ENCODE measurements at places on chromosomes 2 and 18.
A peak's percentile ranks its signal among the peaks of the same experiment; 100 is the strongest.

DNA sequence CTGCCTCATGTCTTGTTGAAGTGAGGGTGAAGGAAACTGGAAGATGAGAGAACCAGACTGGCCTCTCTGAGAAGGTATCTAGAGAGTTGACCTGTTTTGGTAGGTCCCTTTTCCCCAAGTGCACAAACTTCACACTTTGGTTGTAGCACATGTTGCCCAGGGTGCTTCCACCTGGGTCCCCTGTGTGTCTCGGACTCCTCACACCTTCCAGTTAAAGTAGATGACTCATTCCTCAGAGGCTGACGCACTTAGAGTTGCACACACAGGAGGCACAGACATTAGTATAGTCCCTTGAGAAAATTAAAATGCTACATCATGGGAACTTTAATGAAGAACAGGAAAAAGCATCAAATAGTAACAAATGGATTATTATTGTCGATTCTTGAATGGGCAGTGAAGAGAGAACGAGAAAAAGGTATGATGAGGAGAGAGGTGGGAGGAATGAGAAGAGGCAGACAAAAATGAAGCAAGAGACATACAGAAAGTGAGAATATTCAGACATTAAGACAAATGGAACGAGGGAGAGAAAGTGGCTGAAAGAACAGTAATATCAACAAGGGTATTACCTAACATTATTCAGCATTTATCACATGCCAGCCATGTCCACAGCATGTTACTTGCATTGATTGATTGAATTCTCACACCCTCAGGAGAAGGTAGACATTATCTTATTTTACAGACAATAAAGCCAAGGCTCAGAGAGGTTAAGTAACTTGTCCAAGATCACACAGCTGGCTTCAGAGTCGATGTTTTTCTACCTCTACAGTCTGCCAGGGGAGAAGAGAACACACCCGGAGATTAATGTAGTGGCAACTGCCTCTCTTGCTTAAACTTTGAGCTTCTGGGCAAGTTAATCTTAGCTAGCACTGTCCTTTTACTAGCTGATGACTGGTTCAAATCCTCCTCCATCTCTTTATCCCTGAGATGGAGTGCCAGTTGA is 68.6 kb downstream of the FHOD3 start:
- DNase-seq = no peak

DNA sequence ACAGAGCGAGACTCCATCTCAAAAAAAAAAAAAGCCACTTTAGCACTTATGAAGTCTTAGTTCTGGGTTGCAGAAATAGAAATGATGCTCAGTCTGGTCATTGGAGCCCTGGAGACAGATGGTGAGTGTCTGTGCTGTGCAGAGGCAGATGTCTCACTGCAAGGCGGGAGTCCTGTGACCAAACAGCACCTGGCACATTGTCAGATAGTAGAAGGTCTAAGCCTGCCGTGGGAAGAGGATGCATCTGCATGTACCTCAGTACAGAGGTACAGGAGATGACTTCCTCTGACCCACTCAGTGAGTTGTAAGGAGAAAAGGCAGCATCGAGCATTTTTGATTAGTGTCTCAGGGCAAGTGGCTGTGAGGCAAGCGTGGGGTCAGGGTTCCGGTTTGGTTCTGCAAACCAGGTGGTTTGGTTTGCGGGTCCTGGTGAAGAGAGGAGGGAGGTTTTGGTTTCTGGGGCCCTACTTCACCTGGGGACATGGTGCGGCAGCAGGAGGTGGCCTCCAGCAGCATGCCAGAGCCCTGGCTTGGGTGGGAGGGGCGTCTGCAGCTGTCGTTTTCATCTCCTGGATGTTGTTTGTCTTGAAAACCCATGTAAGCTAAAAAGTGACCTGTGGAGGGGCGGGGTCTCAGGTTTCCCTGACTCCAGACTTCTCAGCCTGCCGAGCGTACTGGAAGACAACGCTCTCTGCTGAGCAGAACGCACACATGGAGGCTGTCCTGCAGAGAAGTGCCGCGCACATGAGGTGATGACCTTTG is 3.8 kb downstream of the RBFA start:
- no peak for DNase-seq

- DNase-seq = no peak
Measured at GRCh38 chr2:37392428-37392827, 48.0 kb downstream of the QPCT start.

GRCh38 chr2:6459138-6459537 is 406.6 kb downstream of the CMPK2 start:
- no peak for DNase-seq

GRCh38 chr2:36355151-36355889 is at the start of gene CRIM1:
Gene CRIM1 (plus strand): TSS chr2:36355778. CDS start chr2:36356293, 515 bp downstream.
- DNase-seq = no peak

GRCh38 chr2:206231669-206232286 is 42.7 kb upstream of the ZDBF2 start:
- DNase-seq = no peak

DNA sequence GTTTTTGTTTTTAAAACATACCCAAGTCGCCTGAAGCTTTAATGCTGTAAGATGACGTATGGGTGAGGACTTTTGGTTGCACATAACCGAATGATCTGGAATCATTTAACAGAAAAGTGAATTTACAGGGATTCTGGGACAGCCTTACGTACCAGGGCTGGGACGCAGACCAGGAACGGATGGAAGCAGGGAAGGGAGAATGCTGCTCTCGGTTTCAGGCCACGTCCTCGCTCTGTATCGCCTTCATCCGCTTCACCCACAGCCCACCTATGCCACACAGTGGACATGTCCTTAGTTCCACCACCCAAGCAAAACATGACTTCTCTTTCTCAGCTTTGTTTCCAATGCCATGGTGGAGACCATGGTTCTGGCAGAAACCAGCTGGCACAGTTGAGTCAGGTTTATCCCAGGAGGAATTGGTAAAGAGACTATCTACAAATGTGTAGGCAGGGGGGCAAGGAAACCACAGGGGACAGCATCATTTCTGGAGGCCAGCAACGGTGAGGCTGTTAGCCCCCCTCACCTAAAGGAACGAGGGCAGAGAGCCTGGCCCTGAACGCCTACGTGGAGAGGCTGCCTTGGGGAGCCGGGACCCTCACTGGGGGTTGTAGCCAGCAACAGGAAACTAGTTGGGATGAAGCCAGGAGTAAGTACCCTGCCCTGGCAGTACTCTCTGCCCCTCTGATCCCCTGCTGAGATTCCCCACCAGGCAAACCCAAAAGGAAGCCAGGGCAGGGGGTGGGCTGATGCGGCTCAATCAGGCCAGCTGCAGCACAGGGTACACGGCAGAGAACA is 132.5 kb downstream of the NDUFA10 start:
- no peak for DNase-seq

DNA sequence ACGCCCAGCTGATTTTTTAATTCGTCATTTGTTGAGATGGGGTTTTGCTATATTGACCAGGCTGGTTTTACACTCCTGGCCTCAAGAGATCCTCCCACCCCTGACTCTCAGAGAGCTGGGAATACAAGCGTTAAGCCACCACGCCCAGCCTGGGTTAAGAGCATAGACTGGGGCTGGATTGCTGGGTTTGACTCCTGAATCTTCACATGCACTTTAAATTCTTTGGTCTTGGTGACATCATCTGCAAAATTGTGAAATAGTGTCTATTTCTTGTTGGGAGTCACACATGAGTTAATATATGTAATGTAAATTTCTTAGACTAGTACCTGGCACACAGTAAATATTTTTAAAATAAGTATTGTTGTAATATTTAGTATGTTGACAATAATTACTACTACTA is 257.4 kb downstream of the DOK6 start:
- DNase-seq = no peak

GRCh38 chr2:75513616-75514170 is 47.0 kb downstream of the EVA1A start:
- DNase-seq = no peak

- DNase-seq = no peak
Measured at GRCh38 chr2:59080451-59081181, 839.5 kb upstream of the FANCL start.

DNA sequence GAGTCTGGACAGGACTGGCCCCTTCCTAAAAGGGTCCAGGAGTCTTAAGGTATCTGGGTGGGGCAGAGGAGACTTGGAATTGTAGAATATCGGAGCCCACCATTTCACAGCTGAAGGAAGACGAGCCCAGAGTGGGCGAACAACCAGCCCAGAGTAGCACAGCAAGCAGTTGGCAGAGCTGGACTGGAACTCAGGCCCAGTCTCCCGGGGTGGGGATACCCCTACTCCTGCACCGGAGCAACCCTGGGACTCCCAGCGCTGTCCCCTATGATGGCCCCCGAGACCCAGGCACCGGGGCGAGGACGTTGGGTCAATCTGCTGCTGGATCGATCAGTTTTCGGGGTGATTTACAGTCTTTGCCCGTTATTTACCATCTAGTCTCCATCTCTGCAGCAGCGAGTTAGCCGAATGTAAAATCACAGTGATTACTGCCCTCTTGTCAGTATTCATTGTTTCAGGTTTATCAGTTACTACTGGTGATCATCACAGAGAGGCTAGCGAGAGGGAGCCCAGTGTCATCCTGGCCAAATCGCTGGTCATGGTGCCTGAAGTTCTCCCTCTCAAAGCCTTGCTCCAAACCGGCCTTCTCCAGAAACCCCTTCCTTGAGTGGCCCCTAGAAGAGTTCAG is 75.3 kb downstream of the SMAD7 start:
- no peak for DNase-seq

GRCh38 chr18:10459587-10459986 is 5.2 kb downstream of the APCDD1 start:
- DNase-seq = no peak

DNA sequence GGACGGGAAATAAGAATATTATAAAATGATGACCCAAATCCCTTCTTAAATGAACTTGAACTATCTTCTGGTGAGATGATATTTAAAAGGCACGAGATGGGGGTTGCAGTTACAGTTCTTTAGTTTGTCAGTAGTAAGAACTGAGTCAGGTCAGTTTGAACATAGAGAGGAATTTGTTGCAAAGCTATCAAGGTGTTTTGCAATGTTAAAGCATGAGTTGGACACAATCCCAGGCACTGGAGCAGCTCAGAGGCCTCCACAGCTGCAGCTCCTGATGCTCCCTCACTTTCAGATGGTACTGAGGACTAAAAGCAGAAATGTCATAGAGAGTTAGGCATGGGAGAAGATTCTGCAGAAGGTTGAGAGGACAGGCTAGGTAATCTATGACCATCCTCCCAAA is 236.0 kb downstream of the BCL2 start:
- DNase-seq = no peak

DNA sequence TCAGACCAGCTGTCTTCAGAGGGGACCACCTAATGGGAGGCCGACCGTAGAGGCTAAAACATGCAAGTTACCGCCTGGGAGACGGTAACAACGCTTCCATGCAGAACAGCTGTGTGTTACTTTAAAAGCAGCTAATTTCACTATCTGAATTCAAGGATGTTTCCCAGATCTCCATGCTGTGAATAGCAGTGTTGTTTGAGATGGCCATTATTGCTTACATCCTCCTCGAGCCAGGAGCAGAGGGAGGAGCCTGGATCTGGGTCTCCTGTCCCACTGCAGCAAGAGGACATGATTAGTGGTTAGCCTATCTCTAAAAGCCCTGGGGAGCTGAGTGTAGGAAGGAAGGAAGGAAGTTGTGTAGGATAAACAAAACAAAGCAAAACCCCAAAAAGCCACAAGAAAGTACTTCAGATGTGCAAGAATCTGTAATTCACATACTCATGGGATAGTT is 50.9 kb downstream of the ACTR2 start:
- peak; percentile 81 for DNase-seq

DNA sequence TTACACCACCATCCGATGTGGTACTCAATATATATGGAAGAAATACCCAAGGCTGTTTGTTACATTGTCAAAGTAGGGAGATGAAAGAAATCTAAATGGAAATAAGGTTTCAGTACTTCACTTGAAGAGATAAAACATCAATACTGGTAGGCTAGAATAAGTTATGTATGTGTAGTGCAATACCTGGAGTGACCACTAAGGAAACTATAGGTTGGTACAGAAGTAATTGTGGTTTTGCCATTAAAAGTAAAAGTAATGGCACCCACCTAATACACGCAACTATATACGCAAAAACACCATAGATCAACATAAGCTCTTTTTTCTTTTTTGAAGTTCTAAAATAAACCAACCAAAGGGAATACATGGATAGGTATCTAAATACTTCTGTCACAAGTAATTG is 143.2 kb upstream of the KYNU start:
- DNase-seq = no peak

GRCh38 chr18:79930020-79930642 is 21.3 kb downstream of the SLC66A2 start:
- DNase-seq = no peak

GRCh38 chr2:208502288-208502687 is 95.7 kb downstream of the PTH2R start:
- DNase-seq = no peak

- no peak for DNase-seq
Measured at GRCh38 chr2:207828361-207829057, 58.8 kb upstream of the FZD5 start.

DNA sequence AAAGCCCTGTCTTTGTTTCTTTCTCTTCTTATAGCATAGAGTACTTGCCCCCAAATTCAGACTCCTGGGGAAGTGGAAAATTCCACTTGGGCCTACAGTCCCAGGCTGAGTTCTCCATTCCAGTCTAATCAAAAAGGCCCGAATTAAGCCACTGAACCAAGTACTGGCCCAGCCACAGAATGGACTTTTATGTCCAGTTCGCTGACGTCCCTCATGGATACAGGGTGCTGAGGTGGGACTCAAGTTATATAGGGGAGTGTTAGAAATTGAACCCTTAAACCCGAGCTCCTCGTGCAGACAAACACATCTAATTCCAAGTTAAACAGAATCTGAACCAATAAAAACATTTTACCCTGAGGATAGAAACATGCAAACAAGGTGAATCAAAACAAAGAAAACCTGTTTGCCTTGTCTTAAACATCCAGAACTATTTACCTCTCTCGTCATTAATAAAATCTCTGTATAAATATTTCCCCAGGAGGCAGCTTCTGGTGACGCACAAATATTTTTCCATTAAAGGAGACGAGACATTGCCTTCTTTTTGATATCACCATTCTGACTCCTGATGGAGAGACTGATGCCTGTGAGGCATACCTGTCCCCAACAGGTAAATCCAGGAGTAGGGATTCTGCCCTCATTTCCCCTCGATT is 136.8 kb upstream of the ARL4C start:
- no peak for DNase-seq

DNA sequence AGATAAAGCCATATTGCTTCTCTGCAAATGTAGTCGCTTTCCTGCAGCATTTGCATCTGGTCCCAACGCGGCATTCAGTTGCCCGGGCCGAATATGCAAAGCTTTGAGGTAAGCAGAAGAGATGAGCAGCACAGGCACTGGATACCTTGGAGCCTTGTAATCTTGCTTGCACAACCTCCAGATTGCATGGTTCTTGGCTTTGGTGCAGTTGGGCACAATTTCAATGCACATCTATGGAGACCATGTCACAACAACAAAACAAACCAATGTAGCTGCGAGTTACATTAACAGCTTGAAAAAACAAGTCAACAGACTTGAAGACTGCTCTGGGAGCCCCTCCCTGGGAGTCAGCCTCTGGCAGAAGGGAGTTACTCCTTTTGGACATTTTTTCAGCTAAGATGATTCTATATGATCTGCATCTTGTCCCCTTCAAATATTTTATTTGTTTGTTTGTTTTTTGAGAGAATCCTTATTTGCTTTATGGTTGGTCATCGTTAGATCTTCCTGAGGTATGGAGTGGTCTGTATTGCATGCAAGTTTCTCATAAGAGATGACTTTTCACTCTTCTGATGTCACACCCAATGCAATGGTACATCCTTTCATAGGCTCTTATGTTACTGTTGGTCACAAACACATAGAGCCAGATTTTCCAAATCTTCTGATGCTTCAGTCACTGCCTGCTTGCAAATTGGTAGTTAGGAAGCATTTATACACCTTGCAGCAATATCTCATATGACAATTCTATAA is 113.5 kb downstream of the EFEMP1 start:
- no peak for DNase-seq
